T-cell (primary cell): ENCODE measurements at places on chromosomes 2 and 18. TPM values are rescaled to one million over a fixed set of nuclear protein-coding genes. Genes with fewer than 3 reads are reported as not detected.

The SPATS2L gene
- 8.6 TPM for total RNA-seq

The IL36B gene
- total RNA-seq, result not detected

The VWA3B gene
- not detected for total RNA-seq

GRCh38 chr2:109304731-109305470 lies 175.9 kb downstream of the SH3RF3 start:
- H3K36me3 ChIP-seq, result no peaks in the 10 kb centered on the region
- no peaks in the 10 kb centered on the region for H3K4me1 ChIP-seq
- H3K4me3 ChIP-seq, result no peak overlapping the region
- H3K27ac ChIP-seq, result no peak overlapping the region

GRCh38 chr2:46270384-46270783 lies 26.8 kb upstream of the EPAS1 start:
- H3K27me3 ChIP-seq, result no peaks in the 10 kb centered on the region
- H3K36me3 ChIP-seq, result no peaks in the 10 kb centered on the region
- no peak overlapping the region for H3K27ac ChIP-seq
- no peak overlapping the region for H3K4me3 ChIP-seq
- H3K4me1 ChIP-seq, result no peaks in the 10 kb centered on the region
